B cell (primary cell): ENCODE measurements at places on chromosomes 13 and 19.
A peak's percentile ranks its signal among the peaks of the same experiment; 100 is the strongest.

- no peak for DNase-seq
Measured at GRCh38 chr19:41156207-41156606, 36.8 kb upstream of the CYP2S1 start.

DNA sequence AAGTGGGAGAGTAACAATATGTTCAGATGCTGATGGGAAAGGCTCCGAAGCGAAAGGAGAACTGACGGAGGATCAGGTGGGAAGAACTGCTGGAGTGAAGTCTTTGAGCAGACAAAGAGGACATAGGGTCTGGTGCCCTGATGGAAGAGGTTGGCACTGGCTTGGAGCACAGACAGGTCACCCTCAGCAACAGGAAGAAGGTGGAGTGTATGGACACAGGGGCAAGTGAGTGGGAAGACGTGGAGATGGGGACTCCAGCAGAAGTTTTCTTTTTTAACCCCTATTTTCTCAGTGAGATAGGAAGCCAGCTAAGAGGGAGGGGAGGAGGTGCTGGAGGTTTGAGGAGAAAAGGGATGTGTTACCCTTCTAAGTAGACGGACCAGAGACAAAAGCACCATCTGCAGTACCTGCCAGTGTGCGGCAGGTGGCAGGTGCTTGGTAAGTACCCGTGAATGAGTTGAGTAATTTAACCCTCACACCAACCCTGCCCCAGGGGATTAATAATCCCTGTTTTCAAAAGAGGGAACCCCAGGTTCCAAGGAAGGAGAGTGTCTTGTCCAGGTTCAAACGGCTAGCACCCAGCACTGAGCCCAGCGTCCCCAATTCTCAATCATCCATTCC is 11.2 kb downstream of the HAS1 start:
- no peak for DNase-seq

DNA sequence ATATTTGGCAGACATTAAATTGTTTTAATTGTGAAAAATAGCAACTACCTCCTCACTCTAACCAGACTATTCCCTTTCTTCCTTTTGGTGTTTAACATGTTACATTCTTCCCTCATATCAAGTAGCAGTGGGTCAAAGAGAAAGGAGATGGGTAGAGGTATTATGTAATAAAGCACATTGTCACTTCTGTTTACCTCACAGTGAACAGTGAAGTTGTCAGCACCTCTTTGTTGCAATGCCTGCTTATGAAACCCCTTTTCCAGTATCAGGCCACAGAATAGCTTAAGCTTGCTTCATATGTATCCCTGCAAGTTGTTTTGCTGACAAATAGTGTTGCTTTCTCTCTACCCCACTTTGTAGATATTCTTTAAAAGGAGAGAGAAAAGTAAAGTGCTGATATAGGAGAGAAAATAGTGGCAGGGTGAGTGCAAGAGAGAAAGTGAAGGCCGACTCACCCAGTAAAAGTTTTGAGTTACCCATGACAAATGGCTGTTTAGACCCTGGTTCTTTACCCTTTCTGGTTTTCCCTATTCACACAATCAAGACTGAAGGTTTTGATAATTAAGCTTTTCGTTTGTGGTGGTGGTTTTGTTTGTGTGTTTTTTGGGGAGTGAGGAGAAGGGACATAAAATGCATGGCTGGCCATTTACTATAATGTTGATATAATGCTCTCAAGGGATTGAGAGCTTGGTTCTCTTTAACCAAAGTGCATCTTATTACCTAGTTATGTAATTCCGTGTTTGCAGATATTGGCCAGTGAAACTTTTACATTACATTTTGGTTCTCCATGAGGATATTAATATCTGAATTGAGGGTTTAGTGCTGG is 3.7 kb downstream of the ITM2B start:
- peak; percentile 12 for DNase-seq

DNA sequence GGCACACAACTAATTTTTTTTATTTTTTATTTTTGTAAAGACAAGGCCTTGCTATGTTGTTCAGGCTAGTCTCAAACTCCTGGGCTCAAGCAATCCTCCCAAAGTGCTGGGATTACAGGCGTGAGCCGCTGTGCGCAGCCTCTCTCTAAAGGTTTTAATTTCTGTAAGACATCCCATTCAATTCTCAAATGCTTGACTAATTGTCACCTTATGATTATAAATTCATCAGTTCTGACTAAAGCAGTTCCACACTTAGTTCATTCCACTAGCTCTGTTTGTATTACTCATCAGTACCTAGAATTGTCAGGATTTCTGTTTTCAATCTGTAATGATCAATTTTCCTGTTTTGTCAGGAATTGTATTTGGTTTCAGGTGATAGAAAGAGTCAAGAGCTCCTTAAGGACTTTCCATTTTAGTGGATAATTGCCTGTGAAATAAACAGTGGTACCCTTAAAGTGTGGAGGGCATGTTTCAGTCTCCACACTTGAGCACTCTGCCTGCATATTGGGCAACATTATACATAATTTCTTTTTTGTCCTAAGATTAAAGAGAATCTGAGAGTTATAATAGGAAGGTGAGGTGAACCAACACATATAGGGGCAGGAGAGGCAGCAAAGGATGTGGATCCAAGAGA is 27.6 kb downstream of the GPALPP1 start:
- no peak for DNase-seq

GRCh38 chr13:41641429-41641828 is 184.1 kb downstream of the RGCC start:
- no peak for DNase-seq

DNA sequence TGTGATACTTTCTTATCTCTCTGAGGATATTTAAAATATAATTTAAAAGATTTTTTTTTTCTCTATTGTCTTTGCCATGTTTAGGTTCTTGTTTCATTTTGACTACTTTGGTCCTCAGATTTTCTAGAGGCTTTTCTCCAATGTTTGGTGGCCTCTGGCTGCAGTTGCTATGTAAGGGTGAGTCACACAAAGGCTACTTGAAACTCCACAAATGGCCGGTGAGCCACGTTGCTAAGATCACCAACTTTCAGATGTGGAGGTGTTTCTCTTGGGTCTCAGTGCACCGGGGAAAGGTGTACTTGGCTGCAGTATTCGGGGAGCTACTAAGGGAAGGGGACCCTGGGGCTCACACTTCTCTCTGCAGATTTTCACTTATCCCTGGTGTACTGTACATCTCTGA is 248.1 kb downstream of the HS6ST3 start:
- no peak for DNase-seq

DNA sequence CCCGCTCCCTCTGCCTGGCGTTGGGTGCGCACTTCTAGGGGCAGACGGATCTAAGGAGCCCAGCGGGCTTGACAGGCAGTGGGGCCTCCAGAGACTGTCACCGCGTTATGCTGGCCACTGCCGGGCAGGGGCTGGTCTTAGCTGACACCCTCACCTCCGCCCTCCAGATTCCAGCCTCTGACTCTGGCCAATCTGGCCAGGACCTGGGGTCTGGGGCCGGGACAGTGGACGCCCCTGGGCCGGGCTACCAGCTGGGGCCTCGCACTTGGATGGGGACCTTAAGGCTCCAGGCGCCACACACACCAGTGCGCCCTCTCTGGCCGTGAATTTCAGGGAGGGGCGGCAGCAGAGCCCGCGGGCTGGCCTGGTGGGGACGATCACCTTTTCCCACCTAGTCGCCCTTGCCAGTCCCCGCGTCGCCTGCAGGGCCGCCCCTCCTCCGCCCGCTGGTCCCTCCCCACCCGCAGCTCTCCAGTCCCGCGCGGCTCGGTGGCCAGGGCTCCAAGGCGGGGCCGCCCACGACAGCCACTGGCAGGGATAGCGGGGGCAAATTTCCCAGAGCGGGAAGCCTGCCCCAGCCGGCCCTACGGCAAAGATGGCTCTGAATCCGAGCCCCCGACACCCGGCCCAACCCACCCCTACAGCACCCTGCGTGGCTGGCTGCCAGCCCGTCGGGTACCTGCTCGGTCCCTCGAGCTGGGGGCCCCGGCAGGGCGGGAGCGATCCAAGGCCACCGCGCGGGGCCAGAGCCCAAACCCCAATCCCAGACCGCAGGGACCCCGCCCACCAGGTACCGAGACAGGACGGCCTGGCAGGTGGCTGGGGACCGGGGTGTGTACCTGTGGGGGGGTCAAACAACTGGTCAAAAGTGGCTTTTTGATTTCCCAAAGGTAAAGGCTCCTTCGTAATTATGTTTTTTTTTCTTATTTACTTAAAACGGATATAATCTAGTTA is 6.1 kb upstream of the ZNF98 start:
- no peak for DNase-seq

DNA sequence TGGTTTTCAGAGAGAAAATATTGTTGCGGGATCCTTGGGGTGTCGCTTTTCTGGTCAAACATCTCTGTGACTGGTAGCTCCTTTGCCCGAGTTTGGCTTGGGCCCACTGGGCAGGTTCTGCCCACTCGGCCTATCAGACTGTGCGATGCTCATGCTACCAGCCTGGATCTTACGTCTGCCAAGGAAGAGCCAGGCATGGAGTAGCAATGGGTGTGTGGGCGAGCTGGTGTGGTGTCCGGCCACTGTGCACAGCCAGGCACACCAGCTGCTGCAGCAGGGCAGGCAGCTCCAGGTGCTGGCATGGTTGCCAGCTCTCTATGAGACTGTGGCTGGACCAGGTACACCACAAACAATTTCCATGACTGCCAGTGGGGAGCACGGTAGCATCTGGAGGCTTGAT is 1351.8 kb upstream of the PCDH20 start:
- DNase-seq, result no peak

GRCh38 chr13:99311748-99312492 is 4.7 kb upstream of the GPR183 start:
- DNase-seq, result no peak

- DNase-seq, result no peak
Measured at GRCh38 chr19:42076380-42076944, 496 bp downstream of the ZNF574 start.

- peak; percentile 46 for DNase-seq
Measured at GRCh38 chr13:97018029-97018819, 23.9 kb upstream of the OXGR1 start.

DNA sequence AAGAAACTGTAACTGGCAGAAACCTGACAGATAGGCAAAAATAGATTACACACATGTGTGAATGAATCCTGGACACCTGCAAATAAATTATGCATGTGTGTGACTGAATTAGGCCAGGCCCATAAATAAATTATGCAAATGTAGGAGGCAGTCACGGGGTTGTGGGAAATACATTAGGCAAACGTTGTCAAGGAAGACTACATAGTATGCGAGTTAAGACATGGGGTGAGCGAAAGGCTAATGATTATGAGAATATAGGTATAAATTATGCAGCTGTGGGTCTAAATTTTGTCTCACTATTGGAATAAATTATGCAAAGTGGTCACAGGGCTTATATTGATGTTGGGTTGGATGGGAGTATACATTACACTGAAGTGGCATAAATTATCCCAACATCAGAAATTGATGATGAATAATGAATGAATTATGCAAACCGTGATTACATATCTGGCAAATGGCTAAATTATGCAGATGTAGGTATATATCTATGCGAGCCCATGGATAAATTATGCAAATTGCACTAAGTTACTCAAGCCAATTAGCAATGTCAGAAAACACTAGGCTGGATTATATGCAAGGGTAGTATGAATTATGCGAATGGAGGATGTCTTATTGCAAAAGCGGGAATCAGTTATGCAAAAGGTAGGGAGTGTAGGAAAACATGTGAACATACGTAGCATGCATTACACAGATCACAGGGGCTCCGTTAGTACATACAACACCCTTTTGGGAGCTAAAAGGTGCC is 6.8 kb downstream of the SLC8A2 start:
- DNase-seq, result no peak

DNA sequence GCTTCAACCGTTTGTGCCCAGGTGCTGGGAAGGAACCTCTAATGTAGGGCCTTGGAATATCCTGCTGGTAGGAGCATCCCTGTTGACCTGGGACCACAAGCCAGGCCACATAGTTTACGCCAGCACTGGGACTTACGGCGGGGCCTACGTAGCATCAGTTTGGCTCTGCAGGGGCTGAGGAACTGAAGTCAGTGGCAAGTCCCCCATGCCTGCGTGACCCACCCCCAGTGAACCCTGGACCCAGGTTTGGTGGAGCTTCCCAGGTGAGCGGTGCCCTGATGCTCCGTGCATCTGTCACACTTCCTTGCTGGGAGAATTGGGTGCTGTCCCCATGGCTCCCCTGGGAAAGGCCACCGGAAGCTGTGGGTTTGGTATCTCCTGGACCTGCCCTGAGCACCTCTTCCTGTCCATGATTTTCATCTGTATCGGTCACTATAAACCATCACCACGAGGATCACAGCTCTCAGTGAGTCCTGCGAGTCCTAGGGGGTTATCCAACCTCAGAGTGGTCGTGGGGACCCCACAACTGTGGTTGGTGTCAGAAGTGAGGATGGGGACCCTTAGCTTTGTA is 9.9 kb downstream of the SIGLEC11 start:
- no peak for DNase-seq

- no peak for DNase-seq
Measured at GRCh38 chr13:28655561-28655960, 3.4 kb upstream of the POMP start.

DNA sequence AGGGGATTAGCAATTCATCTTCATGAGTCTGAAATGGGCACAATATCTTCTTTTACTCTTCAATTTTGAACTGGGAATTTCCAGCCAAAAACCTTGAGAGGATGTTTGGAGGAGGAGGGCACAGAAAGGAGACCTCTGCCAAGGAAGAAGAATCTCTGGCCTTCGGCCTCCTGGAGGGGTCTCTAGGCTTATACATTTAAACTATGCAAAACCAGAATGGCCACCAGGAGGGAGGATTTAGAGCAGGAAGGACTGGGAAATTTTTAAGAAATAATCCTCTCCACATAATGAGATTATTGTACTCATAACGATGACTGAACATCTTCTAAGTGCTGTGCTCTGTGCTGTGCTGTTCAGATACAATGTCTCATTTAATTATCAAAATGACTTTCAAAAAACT is 325.9 kb downstream of the NDFIP2 start:
- DNase-seq, result no peak

DNA sequence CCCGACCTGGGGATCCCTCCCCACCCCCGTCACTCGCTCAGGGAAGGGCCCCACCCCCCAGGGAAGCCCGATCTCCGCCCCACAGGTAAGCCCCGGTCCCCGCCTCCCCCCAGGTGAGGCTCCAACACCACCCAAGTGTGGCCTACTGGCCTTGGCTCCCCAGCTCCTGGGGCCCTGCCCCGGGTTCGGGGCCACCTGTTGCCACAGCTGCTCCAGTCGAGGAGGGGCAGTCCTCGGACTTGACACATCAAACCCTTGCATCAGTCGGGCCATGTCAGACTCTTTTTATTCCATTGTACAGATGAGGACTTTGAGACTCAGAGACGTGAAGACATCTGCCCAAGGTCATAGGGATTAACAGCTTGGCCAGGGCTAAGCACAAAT is 512 bp downstream of the CC2D1A start:
- no peak for DNase-seq
